T1000 (cell line): ENCODE measurements at places on chromosomes 3 and 15.

GRCh38 chr15:79054350-79054749 is 36.2 kb downstream of the RASGRF1 start:
- no peak for DNase-seq

DNA sequence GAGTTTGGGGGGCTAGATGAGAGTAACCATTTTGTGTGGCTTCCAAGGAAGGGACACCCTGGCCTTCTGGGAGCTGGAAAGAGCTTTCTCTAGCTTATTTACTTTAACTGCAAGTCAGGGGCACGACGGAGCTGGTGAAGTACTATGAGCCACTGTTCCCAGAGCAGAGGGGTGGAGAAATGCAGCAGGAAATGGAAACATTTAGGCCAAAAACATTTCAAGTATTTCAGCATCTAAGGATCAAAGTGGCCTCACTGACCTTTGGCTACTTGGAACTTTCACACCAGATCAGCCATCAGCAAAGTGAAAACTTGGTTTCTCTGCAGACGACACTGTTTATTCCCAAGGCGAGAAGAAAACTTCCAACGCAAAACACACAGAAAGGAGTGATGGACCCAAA is 7.9 kb downstream of the DGKG start:
- no peak for DNase-seq

- no peak for DNase-seq
Observed at GRCh38 chr3:152384412-152384811, 115.7 kb downstream of the MBNL1 start.

DNA sequence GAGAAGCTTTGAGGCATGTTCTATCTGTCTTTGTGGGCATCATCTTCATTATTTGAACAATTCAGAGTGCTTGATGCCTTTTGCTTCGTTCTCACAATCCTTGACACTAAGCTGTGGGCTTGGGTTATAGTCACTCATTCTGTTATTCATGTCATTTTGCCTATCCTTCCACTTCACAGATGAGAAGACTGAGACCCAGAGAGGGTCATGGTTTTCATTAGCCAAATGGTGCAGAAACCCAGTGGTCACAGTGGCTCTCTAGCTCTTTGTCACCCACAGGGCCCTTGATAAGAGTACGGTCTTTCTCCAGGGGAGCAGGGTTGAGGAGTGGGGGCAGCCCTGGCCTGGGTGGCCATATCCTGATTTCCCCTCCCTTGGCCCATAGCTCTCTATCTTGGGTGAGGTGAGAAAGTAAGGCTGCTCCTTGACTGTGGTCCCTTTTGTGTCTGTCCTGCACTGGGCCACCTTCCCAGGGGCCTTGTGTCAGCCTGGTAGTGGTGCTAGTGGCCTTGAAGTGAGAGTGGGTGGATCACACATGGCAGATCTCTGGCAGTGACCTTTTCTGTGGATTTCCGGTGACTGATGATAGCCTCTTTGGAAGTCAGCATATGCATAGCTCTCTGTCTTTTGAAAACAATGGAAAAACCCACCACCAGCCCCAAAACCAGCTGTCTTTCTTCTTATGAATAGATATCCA is 130.1 kb downstream of the IGF1R start:
- DNase-seq, result no peak

GRCh38 chr3:48217449-48217848 is 5.8 kb upstream of the CAMP start:
- no peak for DNase-seq

DNA sequence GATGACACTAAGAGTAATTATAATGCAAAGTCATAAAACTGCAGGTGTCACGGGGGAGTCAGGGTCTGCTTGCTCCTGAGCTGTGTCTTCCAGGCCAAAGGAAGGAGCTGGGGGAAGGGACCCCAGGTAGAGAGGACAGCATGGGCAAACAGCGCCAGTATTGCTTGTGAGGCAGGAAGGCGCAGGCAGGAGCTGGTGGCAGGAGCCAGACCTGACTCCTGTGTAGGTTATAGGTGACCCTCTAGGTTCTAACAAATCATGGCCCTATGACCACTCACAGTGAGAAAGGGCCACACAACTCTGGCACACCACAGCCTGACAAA is 1.9 kb downstream of the CISH start:
- no peak for DNase-seq

GRCh38 chr15:78662028-78662427 is 21.0 kb upstream of the CHRNB4 start:
- no peak for DNase-seq

DNA sequence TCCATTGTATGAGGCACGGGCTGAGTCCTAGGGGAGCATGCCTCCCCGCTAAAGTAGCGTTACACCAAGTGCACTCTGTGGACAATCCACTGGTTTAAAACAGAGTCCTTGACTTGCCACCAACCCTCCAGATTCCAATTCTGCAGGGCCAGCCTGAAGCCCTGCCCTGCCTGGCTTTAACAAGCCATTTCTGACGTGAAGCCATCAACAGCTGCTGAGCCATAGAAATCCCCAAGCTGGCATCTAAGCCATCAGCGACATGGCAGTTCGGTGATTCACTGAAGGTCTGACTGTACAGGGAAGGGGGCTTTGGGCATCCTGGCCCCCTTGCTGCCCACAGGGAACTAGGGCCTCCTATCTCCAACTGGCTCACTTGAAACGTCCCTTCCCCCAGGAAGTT is 265.7 kb downstream of the UACA start:
- no peak for DNase-seq

GRCh38 chr3:110164632-110165369 is 827.5 kb upstream of the DPPA4 start:
- no peak for DNase-seq
